H54 (cell line): ENCODE measurements at places on chromosomes 2 and 18.

DNA sequence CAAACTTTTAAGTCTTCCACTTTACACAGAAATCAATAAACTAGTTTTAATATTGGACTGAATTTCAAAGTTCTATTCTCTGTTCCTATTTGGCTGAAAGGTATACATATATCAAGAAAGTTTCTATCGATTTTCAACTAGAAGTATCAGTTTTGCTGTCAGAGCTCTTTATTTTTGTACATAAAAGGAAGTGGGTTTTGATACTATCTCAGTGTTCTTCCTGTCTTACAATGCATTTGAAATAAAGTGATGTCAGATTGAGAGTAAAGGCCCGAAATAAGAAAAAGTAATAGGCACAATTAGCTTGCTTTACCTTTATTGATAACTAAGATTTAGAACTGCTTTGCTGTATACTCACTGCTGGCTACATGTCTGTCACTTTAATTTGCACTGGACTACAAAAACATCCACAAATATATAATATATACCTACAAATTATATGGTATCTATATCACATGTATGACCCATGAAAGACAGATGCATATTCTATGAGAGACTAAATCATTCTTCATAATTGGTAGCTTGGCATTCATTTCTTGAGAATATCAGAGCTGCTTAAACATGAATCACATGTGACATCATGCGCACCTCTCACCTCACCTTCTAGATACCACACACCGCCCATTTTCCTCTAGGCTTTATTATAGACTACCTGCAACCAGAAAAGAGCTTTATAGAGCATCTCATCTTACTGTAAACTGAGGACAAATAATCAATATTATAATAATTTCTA is 83.6 kb downstream of the ASXL2 start:
- no peak for DNase-seq

- DNase-seq: no peak
Observed at GRCh38 chr2:231524477-231525247, 5.6 kb downstream of the NMUR1 start.

- DNase-seq: no peak
Observed at GRCh38 chr2:199933466-199933865, 21.8 kb downstream of the TYW5 start.

DNA sequence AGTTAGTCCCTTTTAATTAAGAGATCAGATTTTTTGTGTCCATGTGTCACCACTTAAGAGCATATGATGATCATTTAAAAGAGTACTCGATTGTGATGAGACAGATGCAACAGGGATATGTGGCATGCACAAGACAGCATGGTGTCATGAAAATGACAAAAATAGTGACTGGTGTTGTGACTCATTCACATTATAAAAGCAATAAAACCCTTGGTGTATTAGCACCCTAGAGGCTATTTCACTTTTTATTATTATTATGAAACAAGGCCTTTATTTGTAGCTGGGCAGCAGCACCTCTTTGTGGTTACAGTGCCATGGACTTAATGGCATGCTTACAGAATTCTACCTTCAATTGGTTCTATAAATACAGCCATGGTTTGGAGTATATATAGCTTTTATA is 1296.0 kb upstream of the ZEB2 start:
- no peak for DNase-seq

GRCh38 chr18:6021306-6022073 is 126.2 kb upstream of the TMEM200C start:
- DNase-seq: no peak

- no peak for DNase-seq
Observed at GRCh38 chr18:2538236-2538635, 33.1 kb downstream of the METTL4 start.

- no peak for DNase-seq
Observed at GRCh38 chr2:127096718-127097470, 10.1 kb downstream of the BIN1 start.

GRCh38 chr2:25042321-25043240 is 705 bp downstream of the EFR3B start:
- peak; percentile 49 for DNase-seq

- DNase-seq: no peak
Observed at GRCh38 chr2:160141912-160142311, 58.2 kb downstream of the ITGB6 start.

- no peak for DNase-seq
Observed at GRCh38 chr18:12860530-12860929, 23.5 kb downstream of the PTPN2 start.
